ENCODE measurements at places on chromosomes 6 and 20. TPM values are rescaled to one million over a fixed set of nuclear protein-coding genes. Genes with fewer than 3 reads are reported as not detected.

Gene CLVS2
- not detected for total RNA-seq

Gene TGM3
- not detected for total RNA-seq

Gene TRIM40
- total RNA-seq = not detected

Gene E2F1
- 10.1 TPM for total RNA-seq

Gene SPATS1
- not detected for total RNA-seq

Gene L3MBTL1
- 7.5 TPM for total RNA-seq

Gene PPP1R14C
- total RNA-seq = not detected

Gene RBM24
- 4.8 TPM for total RNA-seq

Gene AMD1
- 134 TPM for total RNA-seq

Gene MICB
- total RNA-seq = 33.1 TPM

Gene NECAB3
- total RNA-seq = 13.1 TPM

Gene FAM229B
- 12.4 TPM for total RNA-seq

Gene NRSN1
- total RNA-seq = not detected

Gene KCNB1
- under 0.01 TPM for total RNA-seq

Gene NQO2
- 25.7 TPM for total RNA-seq

Gene FAM209B
- not detected for total RNA-seq

Gene OSER1
- 39.3 TPM for total RNA-seq

Gene GPR63
- under 0.01 TPM for total RNA-seq

Gene COL10A1
- not detected for total RNA-seq

Gene ZNF311
- 0.66 TPM for total RNA-seq

Gene TRAPPC3L
- 0.13 TPM for total RNA-seq

Gene INSM1
- not detected for total RNA-seq

Gene OPN5
- total RNA-seq = not detected

Gene OOEP
- not detected for total RNA-seq

Gene LST1
- 0.29 TPM for total RNA-seq

Gene GRM1
- under 0.01 TPM for total RNA-seq

Gene RCAN2
- total RNA-seq = 0.13 TPM

Gene TNNC2
- not detected for total RNA-seq

Gene MYCT1
- 184 TPM for total RNA-seq

Gene SMLR1
- not detected for total RNA-seq
